ENCODE measurements at places on chromosomes 13 and 19.

DNA sequence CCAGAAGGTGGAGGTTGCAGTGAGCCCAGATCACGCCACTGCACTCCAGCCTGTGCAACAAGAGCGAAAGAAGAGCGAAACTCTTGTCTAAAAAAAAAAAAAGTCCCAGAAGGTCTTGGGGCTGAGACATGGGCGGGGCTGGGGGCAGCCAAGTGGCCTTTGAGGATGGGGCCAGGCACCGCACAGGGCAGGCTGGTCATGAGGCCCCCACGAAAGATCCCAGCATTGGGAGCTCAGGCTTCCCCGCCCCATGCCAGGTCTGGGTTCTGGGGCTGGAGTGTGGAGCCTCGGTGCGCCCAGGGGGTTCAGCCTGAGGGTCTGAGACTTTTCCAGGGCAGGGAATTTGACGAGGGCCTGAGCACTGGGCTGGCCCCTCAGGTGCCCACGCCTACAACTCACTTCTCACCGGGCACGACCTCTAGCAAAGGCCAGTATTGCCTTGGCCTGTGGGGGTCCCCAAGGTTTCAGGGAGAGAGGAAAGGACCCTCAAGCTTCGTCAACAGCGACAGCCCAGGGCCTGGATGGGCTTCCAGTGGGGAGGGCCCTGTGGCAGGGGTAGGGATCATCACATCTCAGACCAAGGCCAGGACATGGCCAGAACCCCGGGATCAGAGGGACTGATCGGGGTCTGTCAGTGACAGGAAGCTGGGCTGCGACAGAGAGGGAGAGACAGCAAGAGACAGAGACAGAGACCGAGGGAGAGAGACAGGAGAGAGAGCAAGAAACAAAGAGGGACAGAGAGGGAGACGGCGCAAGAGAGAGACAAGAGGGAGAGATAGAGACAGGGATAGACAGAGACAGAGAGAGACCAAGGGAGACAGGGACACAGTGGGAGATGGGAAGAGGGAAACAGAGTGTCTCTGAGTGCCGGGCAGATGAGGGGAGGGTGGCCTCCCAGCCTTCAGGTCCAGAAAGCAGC, 7.5 kb upstream of the MEX3D start:
- DNase-seq: no peak

DNA sequence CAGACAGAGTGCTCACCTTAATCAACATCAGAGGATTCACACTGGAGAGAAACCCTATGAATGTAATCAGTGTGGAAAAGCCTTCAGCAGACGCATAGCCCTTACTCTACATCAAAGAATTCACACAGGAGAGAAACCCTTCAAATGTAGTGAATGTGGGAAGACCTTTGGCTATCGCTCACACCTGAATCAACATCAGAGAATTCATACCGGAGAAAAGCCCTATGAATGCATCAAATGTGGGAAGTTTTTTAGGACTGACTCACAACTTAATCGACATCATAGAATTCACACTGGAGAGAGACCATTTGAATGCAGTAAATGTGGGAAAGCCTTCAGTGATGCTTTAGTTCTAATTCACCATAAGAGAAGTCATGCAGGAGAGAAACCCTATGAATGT, 18.3 kb downstream of the ZNF527 start:
- DNase-seq: no peak

GRCh38 chr13:24680258-24680920, at the start of gene ATP12A:
Gene ATP12A (plus strand): TSS chr13:24680408. CDS start chr13:24680744, 336 bp downstream.
- DNase-seq: peak; percentile 62

DNA sequence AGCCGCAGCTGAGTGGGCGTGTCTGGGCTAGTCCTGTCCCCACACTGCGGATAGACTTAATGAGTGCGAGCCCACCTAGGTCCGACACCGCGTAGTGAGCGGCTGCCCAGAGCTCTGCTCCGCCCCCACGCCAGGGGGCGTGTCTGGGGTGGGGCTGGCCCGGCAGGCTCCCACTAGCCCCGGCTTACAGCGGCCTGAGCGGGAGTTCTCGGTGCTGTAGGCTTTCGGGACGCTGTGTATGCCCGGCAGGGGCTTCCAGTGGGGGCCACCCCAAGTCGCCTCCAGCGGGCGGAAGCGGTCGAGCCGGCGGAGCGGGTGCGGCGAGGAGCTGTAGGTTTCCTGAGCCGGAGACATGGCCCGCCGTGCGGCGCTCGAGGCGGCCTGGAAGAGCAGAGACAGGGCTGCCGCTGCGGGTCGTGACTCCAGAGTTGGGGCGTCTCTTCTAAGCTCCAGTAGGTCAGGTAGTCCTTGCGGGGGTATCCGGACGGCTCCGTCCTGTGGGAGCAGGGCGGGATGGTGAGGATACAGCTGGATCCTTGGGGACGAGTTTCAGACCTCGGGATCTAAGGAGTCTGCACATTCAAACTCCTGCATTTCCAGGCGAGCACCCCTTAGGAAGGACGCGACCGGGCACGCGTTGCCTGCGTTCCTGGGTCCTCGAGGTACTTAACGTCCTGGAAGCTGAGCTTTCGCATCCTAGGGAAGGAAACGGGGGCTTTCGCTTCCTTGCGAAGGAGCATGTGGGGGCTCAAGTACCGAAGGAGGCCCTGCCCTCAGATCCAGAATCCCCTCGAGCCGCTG, 1.2 kb downstream of the CGB7 start:
- peak; percentile 90 for DNase-seq

- peak; percentile 84 for DNase-seq
These were observed at the start of gene NFIC for GRCh38 chr19:3365836-3366752. Gene NFIC (plus strand): TSS chr19:3366583. CDS start chr19:3366637, 54 bp downstream.

All from GM13977 (cell line).